ENCODE measurements at places on chromosomes 7 and 10.

- DNase-seq: no peak
These were observed 177.0 kb upstream of the GLI3 start for GRCh38 chr7:42414028-42414427.

DNA sequence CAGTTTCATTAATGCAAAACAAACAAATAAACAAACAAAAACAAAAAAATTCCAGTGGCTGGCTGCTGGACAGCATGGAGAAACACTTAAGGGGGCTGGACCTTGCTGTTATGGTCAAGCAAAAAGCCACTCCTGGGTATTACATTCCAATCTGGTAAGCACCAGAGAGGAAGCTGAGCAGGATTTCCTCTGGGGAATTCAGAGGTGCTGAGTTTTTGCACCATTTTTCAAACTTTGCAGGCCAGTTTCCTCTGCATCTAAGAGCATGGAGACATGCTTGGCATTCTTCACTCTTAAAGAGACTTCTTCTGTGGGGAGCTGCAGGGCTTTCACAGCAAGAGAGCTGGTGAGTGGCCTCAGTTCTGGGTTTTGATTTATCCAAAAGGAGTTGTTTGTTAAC, 84.5 kb downstream of the FZD1 start:
- no peak for DNase-seq

DNA sequence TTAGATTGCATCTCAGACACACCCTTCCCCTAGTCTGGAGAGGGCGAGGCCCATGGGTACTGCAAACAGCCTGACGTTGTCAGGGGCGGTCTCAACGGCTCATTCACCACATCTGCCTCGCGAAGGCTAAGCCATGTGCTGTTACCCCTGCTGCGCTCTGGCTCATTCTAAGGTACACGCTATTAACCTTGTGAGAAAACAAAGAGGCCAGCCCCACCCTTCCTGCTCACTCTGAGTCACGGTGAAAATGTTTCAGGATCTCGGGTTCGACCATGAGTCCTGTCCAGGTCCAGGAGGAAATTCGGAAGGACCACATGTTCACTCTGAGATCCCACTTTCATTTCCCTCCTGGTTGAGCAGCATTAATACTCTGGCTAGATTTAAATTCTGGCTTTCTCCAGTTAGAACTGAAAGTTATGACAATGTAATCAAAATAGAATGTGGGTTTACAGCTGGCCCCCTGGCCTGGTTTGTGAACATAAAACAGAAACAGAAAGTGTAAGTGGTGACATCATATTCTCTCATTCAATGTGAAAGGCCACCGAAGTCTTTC, 55.2 kb downstream of the EGFR start:
- no peak for DNase-seq

GRCh38 chr10:103765981-103766380, 89.4 kb downstream of the SH3PXD2A start:
- no peak for DNase-seq

DNA sequence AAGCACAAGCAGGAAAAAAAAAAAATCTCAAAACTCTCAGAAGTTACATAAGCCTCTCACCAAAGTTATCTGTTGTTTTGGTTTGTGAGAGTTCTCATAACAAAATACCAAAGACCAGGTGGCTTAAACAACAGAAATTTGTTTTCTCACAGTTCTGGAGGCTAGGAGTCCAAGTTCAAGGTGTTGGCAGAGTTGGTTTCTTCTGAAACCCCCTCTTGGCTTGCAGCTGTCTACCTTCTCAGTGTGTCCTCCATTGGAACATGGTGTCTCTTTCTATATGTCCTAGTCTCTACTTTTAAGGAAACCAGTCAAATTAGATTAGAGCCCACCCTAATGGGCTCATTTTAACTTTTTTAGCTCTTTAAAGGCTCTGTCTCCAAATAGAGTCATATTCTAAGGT, 44.9 kb downstream of the TNKS2 start:
- DNase-seq: no peak

GRCh38 chr7:99897322-99898022, 20.6 kb upstream of the OR2AE1 start:
- DNase-seq: no peak

GRCh38 chr10:79007421-79008319, 61.1 kb upstream of the ZMIZ1 start:
- DNase-seq: peak; percentile 98

- no peak for DNase-seq
These were observed 32.4 kb downstream of the WBP1L start for GRCh38 chr10:102775935-102776669.

GRCh38 chr10:33015761-33016547, 57.9 kb upstream of the ITGB1 start:
- DNase-seq: no peak

GRCh38 chr7:83271212-83272099, 108.8 kb upstream of the PCLO start:
- DNase-seq: peak; percentile 74

DNA sequence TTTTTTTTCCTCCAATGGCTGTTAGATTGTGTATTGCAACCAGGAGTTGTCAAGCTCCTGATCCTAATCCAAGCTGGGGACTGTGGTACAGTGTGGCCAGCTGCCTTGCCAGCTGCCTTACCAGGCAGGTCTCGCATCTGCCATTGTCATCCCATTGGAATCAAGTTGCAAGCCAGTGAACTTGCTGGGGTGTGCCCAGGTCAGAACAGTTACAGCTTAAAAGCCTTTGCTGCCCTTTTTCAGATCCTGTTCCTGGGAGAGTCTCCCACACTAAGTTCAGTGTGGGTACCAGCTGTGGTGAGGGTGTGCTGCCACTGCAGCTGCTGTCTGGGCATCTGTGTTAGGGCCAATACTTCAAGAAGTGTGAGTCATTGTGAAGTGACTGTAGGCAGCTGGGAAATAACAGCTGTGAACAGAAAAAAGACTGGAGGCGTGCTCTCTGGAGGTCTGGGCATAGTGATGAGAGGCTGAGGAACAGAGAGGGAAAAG, 72.8 kb downstream of the CCNY start:
- no peak for DNase-seq

- DNase-seq: no peak
These were observed 93.7 kb downstream of the ELAPOR2 start for GRCh38 chr7:86965727-86966120.

DNA sequence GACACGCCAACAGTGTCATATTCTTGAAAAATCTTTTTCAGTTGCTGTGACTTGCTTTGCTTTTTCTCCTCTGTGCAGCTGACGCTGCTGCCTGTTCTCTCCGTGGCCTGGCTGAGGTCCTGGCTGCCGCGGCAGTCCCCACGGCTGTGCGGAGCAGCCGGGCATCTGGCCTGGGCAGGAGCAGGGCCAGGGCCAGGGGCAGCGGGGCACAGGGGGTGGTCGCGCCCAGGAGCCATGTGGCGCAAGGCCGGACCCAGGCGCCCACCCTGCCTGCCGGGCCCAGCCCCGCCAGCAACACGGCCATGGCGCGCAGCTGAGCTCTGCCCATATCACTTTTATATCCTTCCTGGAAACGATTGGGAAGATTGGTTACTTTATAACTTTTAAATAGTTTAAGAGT, 109.4 kb upstream of the ACBD5 start:
- no peak for DNase-seq

DNA sequence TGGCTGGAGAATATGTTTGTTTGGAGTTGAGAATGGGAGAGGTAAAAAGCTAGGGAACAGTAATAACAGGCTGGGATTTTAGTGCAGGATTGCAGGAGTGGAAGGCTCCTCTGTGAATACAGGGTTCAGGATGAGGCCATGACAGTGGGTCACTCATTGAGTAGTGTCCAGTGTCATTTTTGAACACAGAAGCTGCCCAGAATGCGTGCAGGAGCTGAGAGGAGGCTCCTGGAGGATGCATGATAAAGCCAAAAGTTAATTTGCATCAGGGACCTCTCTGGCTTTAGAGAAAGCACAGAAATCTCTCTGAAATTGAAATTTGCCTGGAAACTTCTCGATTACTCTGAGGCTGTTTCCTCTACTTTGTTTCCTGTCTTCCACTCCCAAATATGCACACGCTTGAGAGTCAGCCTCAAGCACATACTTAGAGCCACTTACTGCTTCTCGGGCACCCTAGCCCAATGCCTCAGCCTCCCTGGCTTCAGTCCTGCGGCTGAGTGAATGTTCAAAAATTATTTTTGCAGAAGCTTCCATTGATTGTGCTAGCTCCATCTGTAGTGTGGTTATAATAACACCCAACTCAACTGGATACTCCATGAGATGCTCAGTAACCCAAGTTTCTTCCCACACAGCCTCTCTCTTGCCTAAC, 1.8 kb upstream of the GALNT17 start:
- DNase-seq: peak; percentile 13

Measured in cerebellar cortex (tissue), 1 donor.